Stimulated activated naive CD4-positive, alpha-beta T cell treated with Interleukin-2 at 50 U/mL for 16 hours (primary cell): ENCODE measurements at places on chromosomes 3 and 15.

GRCh38 chr3:126118591-126118990 lies 34.7 kb upstream of the SLC41A3 start:
- DNase-seq: no peak

DNA sequence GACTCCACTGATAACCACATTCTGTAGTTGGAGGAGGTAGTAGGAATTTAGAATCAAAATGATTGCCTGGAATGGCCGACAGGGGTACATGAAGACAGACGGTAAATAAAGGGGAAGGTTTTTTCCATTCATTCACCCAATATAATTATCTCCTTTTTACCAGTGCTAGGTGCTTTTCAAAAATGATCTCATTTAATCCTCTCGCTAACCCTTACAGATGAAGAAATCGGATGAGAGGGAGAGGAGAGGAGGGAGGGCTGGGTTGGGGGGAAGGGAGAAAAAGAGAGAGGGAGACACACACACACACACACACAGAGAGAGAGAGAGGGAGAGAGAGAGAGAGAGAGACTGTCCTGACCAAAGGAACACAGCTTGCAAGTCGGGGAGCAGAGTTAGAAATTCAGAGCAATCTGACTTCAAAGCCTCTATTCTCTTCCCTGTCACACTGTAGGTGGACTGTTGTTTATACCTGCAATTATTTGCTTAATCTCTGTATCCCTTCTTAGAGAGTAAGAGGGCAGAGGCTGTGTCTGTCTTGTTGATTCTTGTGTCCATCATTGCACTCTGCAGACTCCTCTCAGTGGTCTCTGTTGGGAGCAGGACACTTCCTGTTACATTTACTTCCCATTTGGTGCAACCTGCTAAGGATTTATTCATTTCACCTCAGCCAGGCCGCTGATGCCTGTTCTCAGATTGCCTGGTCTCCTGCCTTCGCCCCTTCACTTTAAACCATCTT lies 18.7 kb upstream of the PAQR9 start:
- DNase-seq: no peak

GRCh38 chr3:188641076-188641475 lies 487.1 kb downstream of the LPP start:
- DNase-seq: no peak

DNA sequence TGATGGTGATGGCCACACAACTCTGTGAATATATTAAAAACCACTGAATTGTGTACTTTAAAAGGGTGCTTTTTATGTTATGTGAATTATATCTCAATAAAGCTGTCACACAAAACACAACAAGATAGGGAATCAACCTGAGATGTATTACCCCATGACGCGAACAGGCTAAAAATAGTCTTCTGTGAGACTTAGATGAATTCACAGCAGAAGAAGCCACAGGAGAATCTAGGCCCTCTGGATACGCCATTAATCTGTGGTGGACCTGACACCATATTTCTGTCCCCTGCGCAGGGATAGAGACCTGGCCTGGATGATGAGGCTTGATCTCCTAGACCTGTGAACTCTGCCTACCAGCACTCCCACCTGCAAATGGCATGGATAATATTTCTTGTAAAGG lies 146.0 kb upstream of the HACD2 start:
- no peak for DNase-seq

GRCh38 chr3:139198186-139198585 lies 145.6 kb upstream of the MRPS22 start:
- DNase-seq: no peak

DNA sequence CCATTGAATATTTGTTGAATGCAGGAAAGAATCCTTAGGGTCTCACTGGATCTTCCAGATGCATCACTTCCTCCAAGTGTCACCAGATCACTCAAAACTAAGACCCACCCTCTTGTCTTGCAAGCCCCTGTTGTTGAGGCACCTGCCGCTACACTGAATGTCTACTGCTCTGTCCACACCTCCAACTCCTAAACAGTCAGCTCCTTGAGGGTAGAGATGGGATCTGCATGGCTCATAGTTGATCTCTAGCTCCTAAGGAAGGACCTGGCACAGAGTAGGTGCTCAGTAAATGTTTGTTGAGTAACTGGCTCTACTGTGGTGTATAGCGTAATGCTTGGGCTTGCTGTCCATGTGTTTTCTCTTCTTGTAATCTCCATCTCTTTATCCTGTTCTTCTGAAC lies 8.8 kb downstream of the SLC6A20 start:
- no peak for DNase-seq

GRCh38 chr3:14701676-14702075 lies 26.7 kb downstream of the C3orf20 start:
- no peak for DNase-seq

DNA sequence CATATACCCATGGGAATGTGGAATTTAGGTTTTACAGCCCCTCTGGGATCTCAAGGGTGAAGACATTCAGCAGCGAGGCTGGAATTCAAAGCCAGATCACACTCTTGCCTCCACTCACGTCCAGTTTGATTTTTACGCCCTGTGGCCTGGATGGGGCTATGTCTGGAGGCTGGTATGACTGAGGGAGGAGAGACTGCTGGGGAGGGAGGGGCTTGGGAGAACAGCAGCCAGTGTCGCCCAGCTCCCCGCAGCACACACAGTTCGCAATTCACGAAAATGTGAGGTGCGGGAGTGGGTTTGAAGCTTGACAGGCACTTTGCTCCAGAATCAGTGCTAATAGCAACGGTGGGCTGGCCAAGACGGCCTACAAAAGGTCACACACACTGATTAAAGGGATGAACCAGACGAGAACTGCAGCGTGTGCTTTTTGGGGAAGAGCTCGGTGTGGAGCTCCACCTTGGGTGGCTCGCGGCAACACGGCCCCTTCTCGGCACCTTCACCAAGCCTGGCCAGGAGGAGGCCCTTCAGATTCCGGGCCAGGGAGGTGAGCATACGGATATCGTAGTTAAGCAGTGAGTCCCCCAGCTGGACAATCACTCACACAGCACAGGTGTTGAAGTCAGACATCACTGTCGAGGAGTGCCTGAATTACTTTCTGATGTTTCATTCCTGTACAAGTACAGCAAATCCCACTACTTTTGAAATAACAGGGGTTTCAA lies 16.4 kb downstream of the EHD4 start:
- DNase-seq: no peak

DNA sequence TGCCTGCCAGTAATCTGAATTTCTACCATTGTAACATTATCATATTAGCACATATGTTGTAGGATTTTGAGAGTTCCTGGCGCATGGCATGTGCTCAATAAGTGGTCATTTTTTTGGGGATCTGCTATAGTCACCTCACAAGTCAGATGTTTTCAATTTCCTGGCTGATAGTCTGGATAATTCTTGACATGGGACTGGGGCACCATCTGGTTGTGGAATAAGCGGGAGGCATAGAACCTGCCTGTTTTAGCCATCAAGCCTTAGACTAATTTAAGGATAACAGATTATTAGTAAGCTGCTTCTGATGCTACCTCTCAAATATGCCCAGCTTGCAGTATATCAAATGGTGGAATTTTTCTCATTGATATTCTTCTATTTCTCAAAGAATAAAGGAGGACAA lies 39.1 kb downstream of the GASK1A start:
- no peak for DNase-seq

GRCh38 chr15:72890043-72890442 lies 106.5 kb upstream of the ADPGK start:
- no peak for DNase-seq

DNA sequence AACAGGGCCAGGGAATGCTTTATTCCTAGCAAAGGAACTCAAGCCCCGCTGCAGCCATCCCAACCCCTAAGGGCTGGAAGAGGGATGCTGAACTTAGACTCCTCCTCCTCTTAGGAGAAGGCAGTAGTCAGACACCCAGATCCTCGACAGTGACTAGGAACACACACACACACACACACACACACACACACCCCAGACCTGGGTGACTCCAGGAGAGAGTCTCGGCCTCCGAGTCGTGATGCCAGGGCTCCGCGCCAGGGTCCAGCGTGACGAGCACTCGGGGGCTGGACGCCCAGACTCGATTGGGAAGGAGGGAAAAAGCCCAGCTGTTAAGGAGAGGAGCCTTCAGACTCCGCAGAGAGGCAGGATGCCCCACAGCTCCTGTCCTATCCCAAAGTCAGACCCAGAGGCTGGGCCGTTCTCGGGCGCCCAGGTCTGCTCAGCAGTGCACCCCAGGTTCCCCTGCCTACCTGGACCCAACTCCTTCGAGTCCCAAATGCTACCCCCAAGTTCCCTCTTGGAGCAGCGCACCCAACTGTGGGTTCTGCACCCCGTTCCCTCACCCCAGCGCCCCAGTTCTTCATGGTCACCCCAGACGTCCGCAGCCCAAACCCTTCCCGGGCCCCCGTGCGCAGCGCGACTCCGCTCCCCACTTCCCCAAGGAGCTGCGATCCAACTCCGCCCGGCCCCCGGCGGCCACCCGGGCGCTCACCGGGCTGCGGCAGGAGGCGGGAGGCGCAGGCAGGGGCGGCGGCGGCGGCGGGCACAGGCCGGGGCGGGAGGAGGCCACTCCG lies 421 bp downstream of the BMF start:
- no peak for DNase-seq

DNA sequence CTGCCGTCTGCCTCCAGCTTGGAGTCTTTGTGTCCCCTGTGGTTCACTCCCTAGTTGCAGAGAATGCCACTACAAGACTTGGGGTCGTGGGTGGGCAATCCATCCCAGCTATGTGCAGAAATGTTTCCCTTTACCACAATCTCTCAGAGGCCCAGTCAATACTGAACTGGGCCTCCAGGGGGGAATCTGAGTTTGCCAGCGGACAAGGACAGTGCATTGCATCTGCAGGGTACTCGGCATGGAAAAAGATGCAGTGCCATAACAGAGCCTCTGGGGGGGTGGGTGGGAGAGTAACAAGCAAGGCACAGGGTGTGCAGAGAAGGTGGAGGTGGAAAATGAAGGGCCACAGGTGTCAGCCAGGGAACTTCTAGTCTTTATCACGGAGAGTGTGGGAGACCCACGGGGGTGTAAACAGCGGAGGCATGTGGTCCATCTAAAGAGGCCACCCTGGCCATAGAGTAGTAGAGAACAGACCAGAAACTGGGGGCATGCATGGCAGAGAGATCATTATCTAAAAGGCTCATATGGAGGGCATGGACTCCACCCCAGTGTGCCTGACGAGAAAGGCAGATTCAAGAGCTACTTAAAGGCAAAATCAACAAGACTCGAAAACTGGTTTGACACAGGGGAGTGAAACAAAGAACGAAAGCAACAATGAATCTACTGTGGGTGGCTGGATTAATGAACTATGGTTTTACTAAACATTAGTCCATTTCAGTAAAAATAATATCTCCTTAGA lies 182.4 kb downstream of the ANXA2 start:
- DNase-seq: no peak

DNA sequence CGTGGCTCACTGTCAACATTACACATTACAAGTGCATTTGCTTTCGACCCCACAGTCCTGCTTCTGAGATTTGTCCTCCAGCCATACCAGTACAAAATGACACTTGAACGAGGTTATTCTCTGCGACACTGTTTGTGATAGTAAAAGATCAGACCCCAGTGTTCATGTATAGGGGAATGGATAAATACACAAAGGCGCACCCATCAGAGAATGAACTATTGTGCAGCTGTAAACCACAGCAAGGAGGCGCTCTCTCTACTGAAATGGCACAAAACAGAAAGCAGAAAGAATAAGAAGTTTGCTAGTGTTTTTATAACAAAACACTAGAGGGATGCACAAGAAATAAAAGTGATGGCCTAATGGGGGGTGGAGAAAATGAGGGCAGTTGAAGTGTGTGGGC lies 4.9 kb upstream of the CHSY1 start:
- DNase-seq: no peak
